Chondrocyte (in vitro differentiated cells): ENCODE measurements at places on chromosomes 11 and 22. TPM values are rescaled to one million over a fixed set of nuclear protein-coding genes. Genes with fewer than 3 reads are reported as not detected.

SCGB1D2 gene
- total RNA-seq, result not detected in 3 replicates

DNA sequence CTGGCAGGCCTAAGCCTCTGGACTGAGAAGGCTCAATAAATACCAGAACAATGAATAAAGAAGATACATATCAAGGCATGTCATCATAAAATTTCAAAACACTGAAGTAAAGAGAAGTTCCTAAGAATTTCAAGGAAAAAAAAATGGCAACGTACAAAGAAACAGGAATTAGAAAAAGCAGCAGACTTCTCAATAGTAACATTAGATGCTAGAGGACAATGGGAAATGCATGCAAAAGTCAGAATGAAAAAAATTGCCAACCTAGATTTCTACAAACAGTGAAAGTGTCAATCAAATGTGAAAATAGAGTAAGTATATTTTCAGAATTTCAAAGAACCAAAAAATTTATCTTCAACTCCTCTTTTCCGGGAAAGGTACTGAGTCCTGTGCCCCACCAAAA lies 125.0 kb downstream of the KCNC1 start:
- H3K4me3 ChIP-seq, result no peak overlapping the region
- DNase-seq, result no peak
- H3K27ac ChIP-seq, result no peak overlapping the region

C11orf21 gene
- not detected in 3 replicates for total RNA-seq

- H3K4me1 ChIP-seq, result no peaks in the 10 kb centered on the region
- H3K4me3 ChIP-seq, result no peak overlapping the region
- H3K27ac ChIP-seq, result no peak overlapping the region
- DNase-seq, result no peak
These were observed 217.5 kb upstream of the E2F8 start for GRCh38 chr11:19458231-19458630.

- no peak for DNase-seq
- H3K4me3 ChIP-seq, result no peak overlapping the region
These were observed 21.2 kb upstream of the RPS13 start for GRCh38 chr11:17098658-17099057.

GRCh38 chr22:26835929-26836528 lies 178.6 kb downstream of the MIAT start:
- H3K36me3 ChIP-seq, result no peaks in the 10 kb centered on the region
- H3K4me1 ChIP-seq, result peaks cover 17% of the 10 kb centered on the region
- H3K4me3 ChIP-seq, result no peak overlapping the region
- no peak for DNase-seq
- no peaks in the 10 kb centered on the region for H3K27me3 ChIP-seq

EFCAB6 gene
- total RNA-seq, result 0.49 to 1.5 TPM (median 1.1 TPM) in 3 replicates

TMEM191C gene
- total RNA-seq, result 0.49 to 1.7 TPM (median 1.5 TPM) in 3 replicates

HBD gene
- total RNA-seq, result not detected in 3 replicates

GRCh38 chr11:19790831-19791552 lies 78.4 kb downstream of the NAV2 start:
- no peak overlapping the region for H3K4me3 ChIP-seq
- peaks cover 5% of the 10 kb centered on the region for H3K36me3 ChIP-seq
- peaks cover 21% of the 10 kb centered on the region for H3K4me1 ChIP-seq
- H3K27me3 ChIP-seq, result no peaks in the 10 kb centered on the region

GRCh38 chr11:104999721-105000120 lies 23.2 kb downstream of the CASP5 start:
- H3K36me3 ChIP-seq, result no peaks in the 10 kb centered on the region
- no peak overlapping the region for H3K4me3 ChIP-seq
- H3K27ac ChIP-seq, result no peak overlapping the region
- no peaks in the 10 kb centered on the region for H3K4me1 ChIP-seq
- DNase-seq, result no peak

DNA sequence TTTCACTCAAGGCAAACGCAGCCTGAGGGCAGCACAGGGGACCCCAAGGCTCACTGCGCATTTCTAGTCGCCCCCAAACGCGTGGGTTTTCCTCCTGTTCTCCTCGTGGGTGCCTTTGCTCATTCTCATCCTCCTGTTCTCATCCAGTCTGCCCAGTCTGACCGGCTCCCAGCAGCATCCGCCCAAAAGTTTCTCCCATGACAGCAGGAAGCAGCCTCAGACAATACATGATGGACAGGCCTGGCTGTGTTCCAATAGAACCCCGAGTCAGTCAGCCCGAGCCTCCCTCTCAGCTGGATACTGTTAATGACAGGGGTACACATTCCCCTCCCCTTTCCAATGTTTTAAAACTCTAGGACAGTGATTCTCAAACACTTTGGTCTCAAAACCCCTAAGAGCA lies 22.5 kb upstream of the KRTAP5-7 start:
- DNase-seq, result peak; percentile 53
- H3K36me3 ChIP-seq, result peaks cover 28% of the 10 kb centered on the region
- H3K27ac ChIP-seq, result no peak overlapping the region

DNA sequence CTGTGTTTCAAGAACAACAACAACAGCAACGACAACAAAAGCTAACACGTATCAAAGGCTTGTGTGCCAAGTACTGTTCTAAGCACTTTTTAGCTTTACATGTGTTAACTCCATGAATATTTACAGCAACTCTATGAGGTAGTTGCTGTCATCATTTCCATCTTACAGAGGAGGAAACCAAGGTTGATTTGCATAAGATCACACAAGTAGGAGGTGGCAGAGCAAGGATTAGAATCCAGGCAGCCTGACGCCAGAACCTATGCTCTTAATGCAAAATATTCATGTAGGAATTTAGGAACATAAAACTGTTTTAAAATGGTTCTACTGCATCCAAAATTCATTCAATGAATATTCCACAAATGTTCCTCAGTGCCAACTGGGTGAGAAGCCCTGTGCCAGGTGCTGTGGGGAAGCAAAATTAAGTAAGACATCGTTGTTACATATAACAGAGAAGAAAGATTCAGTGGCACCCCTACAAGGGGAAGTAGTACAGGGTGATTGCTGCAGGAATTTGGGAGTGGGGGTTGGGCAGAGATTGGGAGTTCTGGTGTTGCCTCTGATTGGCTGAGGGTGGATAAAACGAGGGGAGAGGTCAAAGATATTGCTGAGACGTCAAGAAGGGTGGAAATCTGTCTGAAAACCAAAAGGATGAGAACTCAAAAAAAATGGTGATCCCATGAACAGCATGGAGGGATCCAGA lies 86.1 kb upstream of the ARHGAP20 start:
- no peak for DNase-seq
- H3K27ac ChIP-seq, result no peak overlapping the region
- H3K4me1 ChIP-seq, result no peaks in the 10 kb centered on the region
- no peaks in the 10 kb centered on the region for H3K36me3 ChIP-seq
- peaks cover 3% of the 10 kb centered on the region for H3K27me3 ChIP-seq

NDUFS3 gene
- total RNA-seq, result 63.6 to 102 TPM (median 70.3 TPM) in 3 replicates

CCDC15 gene
- 0.90 to 3.6 TPM (median 1.2 TPM) in 3 replicates for total RNA-seq

GRCh38 chr11:134437821-134438220 lies 25.8 kb upstream of the B3GAT1 start:
- H3K27ac ChIP-seq, result no peak overlapping the region
- no peaks in the 10 kb centered on the region for H3K36me3 ChIP-seq
- H3K4me1 ChIP-seq, result no peaks in the 10 kb centered on the region
- H3K4me3 ChIP-seq, result no peak overlapping the region

DNA sequence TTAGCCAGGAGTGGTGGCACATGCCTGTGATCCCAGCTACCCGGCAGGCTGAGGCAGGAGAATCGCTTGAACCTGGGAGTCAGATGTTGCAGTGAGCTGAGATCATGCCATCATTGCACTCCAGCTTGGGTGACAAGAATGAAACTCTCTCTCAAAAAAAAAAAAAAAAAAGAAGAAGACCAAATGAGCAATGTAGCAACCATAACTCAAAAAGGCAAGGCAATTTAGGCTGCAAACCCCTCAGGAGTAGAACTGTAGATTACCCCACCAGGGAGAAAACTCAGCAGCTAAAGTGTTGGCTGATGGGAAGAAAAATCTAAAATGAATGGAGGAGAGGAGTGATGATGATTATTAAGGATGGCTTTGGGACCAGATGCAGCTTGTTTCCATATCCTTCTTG lies 256.7 kb upstream of the UBASH3B start:
- H3K27ac ChIP-seq, result no peak overlapping the region
- peaks cover 6% of the 10 kb centered on the region for H3K4me1 ChIP-seq

RAG1 gene
- total RNA-seq, result 1.1 to 1.6 TPM (median 1.3 TPM) in 3 replicates

PNPLA5 gene
- not detected in 3 replicates for total RNA-seq

DNA sequence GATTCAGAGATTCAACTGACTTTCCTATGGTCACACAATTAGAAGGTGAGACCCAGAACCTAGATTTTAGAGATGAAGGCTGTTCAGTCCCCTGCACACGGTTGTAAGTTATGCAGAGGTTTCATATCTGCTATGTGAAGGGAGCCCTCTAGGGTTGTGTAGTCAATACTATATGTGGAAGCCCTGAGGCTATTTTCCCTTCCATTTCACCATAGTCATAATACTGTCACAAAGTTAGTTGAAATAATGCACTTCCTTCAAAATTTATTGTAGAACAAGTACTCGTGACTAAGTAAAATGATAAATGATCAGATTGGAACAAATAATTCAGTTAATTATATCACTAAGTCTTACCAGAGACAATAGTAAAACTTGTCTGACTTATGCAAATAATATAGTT lies 48.8 kb downstream of the ENDOD1 start:
- H3K27me3 ChIP-seq, result no peaks in the 10 kb centered on the region
- DNase-seq, result no peak
- no peak overlapping the region for H3K4me3 ChIP-seq

DNA sequence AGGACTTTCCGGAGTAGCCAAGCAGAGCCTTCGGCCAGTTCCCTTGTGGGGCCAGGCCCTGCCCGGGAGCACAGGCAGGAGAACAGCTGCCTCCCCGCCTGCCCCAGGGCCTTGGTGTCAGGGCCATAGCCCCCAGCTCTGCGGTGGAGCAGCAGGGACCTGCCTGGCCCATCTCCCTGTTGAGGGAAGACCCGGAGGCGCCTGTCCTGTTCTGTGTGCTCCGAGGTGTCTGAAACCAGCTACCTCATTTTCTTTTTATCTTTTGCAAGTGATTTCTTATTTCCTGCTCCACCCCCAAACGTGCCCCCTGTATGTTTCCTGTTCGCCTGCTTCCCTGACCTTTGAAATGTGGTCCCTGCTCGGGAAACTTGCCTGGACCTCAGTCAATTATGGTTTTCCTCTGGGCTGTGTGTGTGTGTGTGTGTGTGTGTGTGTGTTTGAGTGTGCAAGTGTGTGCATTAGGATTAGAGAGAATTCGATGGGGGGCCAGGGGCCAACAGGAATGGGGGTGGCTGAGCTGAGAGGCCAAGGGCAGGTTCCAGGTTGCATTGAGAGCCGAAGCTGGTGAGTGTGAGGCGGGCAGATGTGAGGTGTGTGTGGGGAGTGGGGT lies 19.1 kb downstream of the LRP5 start:
- peaks cover 37% of the 10 kb centered on the region for H3K4me1 ChIP-seq
- no peak overlapping the region for H3K27ac ChIP-seq
- no peaks in the 10 kb centered on the region for H3K36me3 ChIP-seq
- no peaks in the 10 kb centered on the region for H3K27me3 ChIP-seq

POU2AF2 gene
- total RNA-seq, result not detected in 3 replicates

- H3K4me3 ChIP-seq, result no peak overlapping the region
- DNase-seq, result no peak
- peaks cover 39% of the 10 kb centered on the region for H3K4me1 ChIP-seq
- H3K36me3 ChIP-seq, result no peaks in the 10 kb centered on the region
- H3K27ac ChIP-seq, result no peak overlapping the region
These were observed 773.0 kb upstream of the LUZP2 start for GRCh38 chr11:23723861-23724260.

DNA sequence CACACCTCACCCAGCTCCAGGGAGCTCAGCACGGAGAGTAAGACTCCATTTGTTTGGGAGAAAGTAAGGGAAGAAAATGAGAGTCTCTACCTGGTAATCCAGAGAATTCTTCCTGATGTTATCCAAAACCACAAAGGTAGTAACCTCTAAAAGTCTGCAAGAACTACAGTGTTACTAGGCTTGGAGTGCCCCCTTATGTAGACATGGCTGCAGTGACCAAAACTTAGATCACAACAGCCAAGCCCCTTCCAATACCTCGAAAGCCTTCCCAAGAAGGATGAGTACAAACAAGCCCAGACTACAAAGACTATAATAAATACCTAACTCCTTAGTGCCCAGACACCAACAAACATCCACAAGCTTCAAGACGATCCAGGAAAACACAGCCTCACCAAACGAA lies 4.9 kb downstream of the UBE2L6 start:
- H3K36me3 ChIP-seq, result no peaks in the 10 kb centered on the region
- H3K27ac ChIP-seq, result no peak overlapping the region
- peaks cover 17% of the 10 kb centered on the region for H3K4me1 ChIP-seq

- no peak for DNase-seq
- peaks cover 9% of the 10 kb centered on the region for H3K27me3 ChIP-seq
- H3K4me1 ChIP-seq, result peaks cover 17% of the 10 kb centered on the region
- no peak overlapping the region for H3K27ac ChIP-seq
- peak overlapping the region; percentile 56 for H3K4me3 ChIP-seq
- H3K36me3 ChIP-seq, result peaks cover 1% of the 10 kb centered on the region
These were observed 1.2 kb downstream of the CARNS1 start for GRCh38 chr11:67416416-67417335.

- H3K27me3 ChIP-seq, result no peaks in the 10 kb centered on the region
- peak overlapping the region; percentile 95 for H3K27ac ChIP-seq
- peaks cover 49% of the 10 kb centered on the region for H3K4me1 ChIP-seq
- no peaks in the 10 kb centered on the region for H3K36me3 ChIP-seq
- H3K4me3 ChIP-seq, result no peak overlapping the region
These were observed 8.2 kb upstream of the MICAL3 start for GRCh38 chr22:18032455-18033101.

GRCh38 chr11:46273511-46274205 lies 3.8 kb upstream of the CREB3L1 start:
- peak overlapping the region; percentile 91 for H3K27ac ChIP-seq
- H3K36me3 ChIP-seq, result no peaks in the 10 kb centered on the region
- DNase-seq, result no peak
- H3K4me3 ChIP-seq, result no peak overlapping the region

- no peak overlapping the region for H3K4me3 ChIP-seq
- no peak for DNase-seq
- H3K27me3 ChIP-seq, result peaks cover 16% of the 10 kb centered on the region
- H3K4me1 ChIP-seq, result no peaks in the 10 kb centered on the region
- no peak overlapping the region for H3K27ac ChIP-seq
These were observed 703.0 kb downstream of the JRKL start for GRCh38 chr11:97092823-97093222.

DNA sequence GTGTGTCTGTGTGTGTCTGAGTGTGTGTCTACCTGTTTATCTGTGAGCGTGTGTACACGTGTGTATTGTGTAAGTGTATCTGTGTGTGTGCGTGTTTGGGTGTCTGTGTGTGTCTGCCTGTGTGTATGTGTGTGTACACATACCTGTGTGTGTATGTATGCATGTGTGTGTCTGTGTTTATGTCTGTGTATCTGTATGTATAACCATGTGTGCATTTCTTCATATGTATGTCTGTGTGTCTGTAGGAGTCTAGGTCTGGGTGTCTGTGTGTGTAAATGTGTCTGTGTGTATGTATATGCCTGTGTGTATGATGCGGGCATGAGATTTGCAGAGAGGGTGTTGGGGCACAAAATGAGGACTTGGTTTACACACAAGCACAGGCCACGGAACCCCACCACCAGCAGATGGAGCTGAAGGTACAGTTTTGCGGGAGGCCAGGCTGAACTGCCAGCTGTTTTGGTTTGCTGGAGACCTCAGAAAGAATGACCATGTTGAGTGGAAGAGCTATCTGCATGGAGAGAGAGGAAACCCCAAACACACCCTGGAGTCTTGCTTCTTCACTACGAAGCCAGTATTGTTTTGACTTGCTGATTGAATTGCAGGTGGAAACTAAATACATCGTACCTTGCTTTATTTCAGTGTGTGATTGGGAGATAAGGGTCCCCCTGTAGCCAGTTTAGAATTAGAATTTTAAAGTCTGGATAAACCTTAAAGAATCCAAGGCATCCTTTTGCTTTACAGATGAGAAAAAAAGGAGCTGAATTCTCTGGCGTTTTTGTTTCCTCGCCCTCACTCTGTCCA lies 497.2 kb downstream of the NTM start:
- no peak overlapping the region for H3K4me3 ChIP-seq
- DNase-seq, result no peak
- no peaks in the 10 kb centered on the region for H3K36me3 ChIP-seq
- H3K4me1 ChIP-seq, result peaks cover 13% of the 10 kb centered on the region
- H3K27me3 ChIP-seq, result no peaks in the 10 kb centered on the region
- H3K27ac ChIP-seq, result no peak overlapping the region

SLC35F2 gene
- total RNA-seq, result 4.4 to 5.6 TPM (median 4.7 TPM) in 3 replicates
